ENCODE measurements at places on chromosomes 1 and 21.

GRCh38 chr1:54356680-54357147, 49.5 kb downstream of the SSBP3 start:
- DNase-seq: no peak

DNA sequence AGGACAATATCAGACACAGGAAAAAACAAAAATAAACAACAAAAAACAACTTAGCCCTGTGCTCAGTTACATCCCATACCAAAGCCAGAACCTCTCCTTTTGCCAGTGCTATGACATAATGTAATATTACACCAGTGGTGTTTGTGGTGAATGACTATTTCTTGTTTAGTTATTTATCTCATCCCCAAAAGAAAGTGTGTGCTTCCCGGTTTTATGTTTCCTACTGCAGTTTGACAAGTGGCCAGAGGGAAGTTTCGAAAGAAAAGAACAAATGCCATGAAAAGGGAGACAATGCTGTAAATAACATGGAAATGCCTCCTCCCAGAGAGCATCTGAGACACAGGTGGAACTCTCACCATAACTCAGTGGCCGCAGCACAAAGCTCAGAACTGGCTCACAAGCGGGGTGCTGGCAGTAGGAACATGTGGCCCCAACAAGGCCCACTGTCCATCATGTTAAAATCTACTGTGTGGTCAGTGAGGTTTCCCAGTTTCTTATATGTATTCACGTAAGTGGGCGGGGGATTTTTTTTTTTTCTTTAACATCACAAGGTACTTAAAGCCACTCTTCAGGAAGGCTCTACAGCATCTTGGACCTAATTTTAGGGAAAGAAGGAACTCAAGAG, 158.2 kb downstream of the BARHL2 start:
- DNase-seq: no peak

GRCh38 chr21:34517491-34518245, 5.7 kb upstream of the KCNE1 start:
- DNase-seq: no peak

- no peak for DNase-seq
Measured at GRCh38 chr1:4674676-4675075, 20.3 kb downstream of the AJAP1 start.

- no peak for DNase-seq
Measured at GRCh38 chr1:171663036-171663853, 10.8 kb upstream of the MYOC start.

- no peak for DNase-seq
Measured at GRCh38 chr1:70542856-70543255, 131.8 kb downstream of the CTH start.
